ENCODE measurements at places on chromosomes 1 and 21.
A peak's percentile ranks its signal among the peaks of the same experiment; 100 is the strongest.

- DNase-seq: no peak
Observed at GRCh38 chr1:94512816-94513215, 28.7 kb downstream of the F3 start.

- no peak for DNase-seq
Observed at GRCh38 chr1:54409156-54410142, 3.3 kb upstream of the SSBP3 start.

GRCh38 chr1:235461954-235462353 is 42.3 kb downstream of the B3GALNT2 start:
- no peak for DNase-seq

GRCh38 chr1:40788561-40789341 is 5.2 kb downstream of the KCNQ4 start:
- no peak for DNase-seq

DNA sequence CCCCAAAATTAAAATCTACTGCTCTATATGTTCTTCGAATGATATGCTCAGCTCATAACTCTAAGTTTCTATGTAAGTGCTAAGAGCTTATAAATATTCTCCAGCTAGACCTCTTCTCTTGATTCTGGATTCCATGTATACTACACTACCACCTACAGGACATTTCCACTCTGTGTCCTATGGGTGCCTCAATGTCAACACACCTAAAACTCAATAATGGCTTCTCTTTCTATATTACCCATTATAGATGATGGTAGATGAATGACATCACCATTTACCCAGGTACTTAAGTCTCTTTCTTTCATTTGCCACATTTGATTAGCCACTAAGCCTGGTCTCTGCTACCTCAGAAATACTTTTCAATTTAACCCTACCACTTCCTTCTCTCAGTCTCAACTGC is 41.3 kb downstream of the TBX19 start:
- peak; percentile 73 for DNase-seq

DNA sequence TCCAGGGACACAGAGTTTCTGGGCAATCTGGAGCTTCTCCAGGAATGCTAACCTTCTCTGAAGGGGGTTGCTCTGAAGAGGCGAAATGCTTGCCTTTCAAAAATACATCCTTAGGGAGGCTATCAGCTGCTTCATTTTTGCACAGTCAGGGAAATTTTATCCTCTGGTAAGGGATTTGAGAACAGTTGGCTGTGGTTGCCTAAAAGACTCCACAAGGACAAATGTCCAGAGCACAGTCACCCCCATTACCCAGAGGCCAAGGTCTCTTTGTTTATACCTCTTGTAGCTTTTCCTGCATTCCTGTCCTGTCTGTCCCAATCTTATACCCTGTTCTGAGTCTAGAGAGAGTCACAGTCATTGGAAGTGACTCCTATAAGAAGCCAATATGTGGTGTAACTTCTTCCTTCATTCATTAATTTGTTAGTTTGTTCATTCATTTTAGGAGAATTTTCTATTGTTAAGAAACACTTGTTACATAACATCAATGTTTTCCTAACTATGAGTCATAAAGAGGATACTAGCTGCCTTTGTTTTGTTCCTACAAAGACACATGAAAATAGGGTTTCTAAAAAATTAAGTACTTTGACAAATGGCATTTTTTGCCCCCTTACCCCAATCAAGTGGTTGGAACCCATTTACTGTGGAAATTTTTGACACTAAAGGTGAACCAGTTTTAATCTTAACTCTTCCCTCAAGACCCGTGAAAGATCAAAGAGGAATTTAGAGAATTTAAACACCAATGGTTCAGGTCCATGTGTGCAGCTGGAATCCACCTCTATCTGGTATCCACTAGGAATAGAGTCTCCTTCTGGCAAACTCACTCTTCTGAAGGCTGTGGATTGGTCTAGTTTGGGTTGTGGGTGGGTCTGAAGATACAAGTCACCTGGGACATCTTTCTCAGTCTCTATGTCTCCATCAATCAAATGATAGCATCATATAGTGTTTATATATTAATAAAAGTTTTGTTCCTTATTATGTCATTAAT is 47.1 kb downstream of the GPR88 start:
- DNase-seq: peak; percentile 50

DNA sequence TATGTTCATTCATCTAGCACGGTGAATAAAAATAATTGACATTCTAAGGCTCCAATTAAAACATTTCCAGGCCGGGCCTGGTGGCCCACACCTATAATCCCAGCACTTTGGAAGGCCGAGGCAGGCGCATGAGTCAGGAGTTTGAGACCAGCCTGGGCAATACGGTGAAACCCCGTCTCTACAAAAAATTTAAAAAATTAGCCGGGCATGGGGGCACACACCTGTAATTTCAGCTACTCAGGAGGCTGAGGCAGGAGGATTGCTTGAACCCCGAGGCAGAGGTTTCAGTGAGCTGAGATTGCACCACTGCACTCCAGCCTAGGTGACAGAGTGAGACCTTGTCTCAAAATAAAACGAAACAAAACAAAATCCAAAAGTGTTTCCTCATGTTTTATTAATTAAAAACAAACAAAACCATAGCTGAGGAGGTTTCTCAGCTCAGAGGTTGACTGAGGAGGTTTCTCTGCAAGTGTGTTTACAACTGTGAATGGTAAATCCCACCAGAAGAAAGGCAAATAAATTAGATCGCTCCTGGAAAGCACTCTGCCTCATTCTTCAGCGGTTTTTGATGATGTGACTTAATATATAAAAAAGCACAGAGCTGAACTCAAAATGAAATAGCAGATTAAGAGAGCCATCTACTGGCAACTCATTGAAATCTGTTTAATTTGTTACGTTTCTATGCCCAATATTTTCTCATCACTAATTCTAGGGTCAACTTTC is 37.7 kb upstream of the ATG4C start:
- peak; percentile 80 for DNase-seq

DNA sequence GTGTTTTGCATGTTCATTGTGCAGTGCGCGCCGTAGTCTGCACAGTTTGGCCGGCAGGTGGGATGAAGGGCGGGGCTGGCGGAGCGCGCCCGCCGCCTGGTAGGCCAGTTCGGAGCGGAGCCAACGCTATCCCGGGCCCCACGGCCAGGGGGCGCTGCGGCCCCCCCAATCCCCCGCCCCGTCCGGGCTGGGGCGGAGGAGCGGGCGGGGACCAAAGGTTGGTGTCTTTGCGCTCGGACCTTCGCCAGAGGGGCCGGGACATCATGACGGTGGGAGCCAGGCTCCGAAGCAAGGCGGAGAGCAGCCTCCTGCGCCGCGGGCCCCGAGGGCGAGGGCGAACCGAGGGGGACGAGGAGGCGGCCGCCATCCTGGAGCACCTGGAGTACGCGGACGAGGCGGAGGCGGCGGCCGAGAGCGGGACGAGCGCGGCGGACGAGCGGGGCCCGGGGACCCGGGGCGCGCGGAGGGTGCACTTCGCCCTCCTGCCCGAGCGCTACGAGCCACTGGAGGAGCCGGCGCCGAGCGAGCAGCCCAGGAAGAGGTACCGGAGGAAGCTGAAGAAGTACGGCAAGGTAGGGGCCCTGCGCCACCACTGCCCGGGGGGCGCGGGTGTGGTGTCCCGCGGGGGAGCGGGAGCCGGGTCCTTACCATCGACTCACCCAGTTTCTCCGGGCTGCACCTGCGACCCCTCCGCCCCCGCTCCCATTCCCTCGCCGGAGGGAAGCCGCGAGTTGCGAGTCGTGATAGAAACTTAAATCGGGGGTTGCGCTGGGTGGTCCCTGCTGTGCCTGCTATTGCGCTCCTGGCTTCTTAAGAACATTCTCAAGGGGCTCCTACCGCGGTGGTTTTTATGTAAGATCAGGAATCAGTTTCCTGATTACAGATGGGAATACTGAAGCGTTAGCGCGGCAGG is at the start of gene C1orf115:
Gene C1orf115, plus strand, starts transcription at position 224 of the 913 bp plus-strand sequence. Its CDS starts 40 bp downstream, at position 264.
- DNase-seq: peak; percentile 16
